ENCODE measurements at places on chromosomes 5 and 9.

GRCh38 chr9:88013607-88014006 is 39.3 kb upstream of the CDK20 start:
- no peak for DNase-seq

DNA sequence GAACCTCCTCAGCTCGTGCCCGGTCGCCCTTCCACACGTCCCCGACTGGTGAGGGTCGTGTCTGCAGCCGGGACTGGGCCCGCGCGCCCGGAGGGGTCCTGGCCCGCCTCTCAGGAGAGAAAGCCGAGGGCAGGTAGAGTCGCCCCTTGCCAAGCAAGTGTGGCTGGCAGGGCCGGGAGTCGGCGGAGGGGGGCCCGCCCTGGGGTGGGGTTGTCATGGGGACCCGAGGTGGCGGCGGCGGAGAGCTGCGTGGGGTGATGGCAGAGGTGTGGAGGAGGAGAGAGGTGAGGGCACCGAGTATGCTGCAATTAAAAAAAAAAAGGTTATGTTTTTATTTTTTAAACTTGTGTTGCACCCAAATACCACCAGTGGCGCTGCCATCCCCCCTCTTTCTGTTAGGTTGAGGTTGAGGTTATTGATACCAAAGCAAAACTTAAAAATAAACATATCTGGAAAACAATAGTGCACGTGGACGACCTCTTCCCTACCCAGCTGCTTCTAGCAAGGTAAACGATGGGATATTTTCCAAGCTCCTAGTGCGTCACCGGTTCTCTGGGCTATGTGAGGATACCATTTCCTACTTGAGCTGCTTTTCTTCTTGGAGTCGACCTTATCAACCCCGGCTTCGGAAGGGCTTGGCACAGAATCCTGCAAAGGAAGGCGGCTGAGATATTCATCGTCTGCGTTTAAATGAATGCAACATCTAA is 660 bp downstream of the SCAMP1 start:
- peak; percentile 28 for DNase-seq

DNA sequence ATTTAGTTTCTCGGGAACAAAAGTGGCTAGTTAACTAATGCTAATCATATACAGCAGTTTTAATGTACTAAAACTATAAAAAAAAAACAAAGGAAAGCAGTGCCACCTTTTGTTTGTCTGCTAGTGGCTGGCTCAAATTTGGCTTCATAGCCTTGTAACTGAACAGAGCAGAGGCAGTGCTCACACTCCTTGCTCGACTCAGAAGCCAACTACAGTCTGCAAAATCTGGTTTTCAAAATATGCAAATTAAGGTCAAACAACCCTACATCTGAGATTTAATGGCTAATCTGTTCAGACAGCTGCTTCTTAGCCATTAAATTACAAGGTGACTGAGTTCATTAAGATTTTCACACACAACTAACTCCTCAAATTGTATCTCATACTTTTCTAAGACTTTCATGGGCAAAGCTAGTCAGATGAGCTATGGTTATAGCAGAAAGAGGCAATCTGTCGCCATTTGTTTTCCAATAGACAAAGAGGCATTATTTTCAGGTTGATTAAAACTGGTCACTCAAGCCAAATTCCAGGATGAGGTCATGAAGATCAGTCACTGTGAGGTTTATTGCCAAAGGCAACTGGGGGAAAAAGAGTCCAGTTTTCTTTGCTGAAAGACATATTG is 56.8 kb upstream of the EPB41L4A start:
- no peak for DNase-seq

- DNase-seq: peak; percentile 17
Measured at GRCh38 chr5:148740966-148741742, 85.3 kb upstream of the ADRB2 start.

GRCh38 chr5:73831066-73831465 is 205.1 kb downstream of the ARHGEF28 start:
- no peak for DNase-seq

DNA sequence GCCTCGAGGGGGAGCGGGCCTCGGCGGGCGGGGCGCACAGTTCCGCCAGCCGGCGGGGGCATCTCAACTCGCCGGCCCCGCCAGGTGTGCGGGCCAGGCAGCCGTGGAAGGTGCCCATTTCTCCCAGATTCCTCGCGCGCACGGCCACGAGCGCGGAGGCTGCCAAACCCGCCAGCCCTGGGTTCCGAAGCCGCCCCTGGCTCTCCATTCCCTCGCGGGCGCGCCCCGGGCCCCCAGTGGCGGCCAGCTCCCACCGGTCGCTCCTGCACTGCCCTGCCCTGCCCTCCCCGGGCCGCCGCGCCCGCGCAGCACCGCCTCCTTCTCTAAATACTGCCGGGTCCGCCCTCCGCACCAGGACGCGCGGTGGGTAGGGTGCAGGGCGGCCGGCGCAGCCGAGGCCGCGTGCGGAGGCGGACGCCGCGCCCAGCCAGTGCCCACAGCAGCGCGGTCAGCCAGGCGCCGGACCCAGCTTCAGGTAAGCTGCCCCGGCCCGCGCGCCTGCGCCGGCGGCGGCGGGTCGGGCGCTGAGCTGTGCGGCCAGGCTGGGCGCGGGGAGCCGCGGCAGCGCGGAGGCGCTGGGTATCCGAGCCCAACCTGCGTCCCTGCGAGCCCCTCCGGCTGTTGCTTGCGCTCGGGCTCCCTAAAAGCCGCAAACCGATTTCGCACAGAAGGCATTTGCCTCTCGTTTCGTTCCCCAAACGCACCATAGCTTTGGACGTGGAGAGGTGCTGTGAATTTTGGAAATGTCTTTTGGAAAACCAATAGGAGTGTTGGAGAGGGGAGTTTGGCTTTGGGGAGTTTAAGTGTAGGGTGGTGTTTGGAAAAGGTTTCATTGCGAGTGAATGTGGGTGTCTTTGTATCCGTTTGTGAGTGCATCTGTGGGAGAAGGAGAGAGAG is at the start of gene TMEM171:
TMEM171 (plus strand) TSS at position 354 of the 897 bp plus-strand sequence. CDS start 2,799 bp downstream, outside the sequence.
- DNase-seq: no peak

GRCh38 chr5:128436749-128437188 is 101.3 kb downstream of the FBN2 start:
- peak; percentile 49 for DNase-seq

DNA sequence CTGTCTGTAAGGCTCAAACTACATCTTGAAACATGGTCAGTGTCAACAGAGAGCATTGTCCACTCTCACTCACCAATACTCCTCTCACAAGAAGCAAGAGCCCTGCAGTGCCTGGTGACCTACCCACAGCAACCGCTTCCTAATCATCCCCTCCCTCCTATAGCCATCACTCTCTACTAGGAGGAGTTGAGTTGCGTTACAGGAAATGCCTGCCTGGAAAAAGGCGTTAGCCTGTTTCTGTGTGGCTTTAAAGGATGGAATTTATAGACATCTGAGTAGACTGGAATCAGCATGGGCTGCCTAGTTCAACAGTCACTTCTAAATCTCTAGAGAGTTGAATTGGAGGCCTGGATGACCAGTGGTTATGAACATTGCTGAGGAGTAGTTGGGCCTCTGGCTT is 108.3 kb upstream of the FER start:
- DNase-seq: no peak

Data from keratinocyte (primary cell).